ENCODE measurements at places on chromosomes 16 and 17.

- H3K4me3 ChIP-seq = no peak overlapping the region
- H3K27ac ChIP-seq = no peak overlapping the region
- no peaks in the 10 kb centered on the region for H3K4me1 ChIP-seq
- H3K36me3 ChIP-seq = no peaks in the 10 kb centered on the region
- no peak for DNase-seq
Measured at GRCh38 chr16:73703891-73704290, 592.7 kb upstream of the PSMD7 start.

- no peak overlapping the region for H3K4me3 ChIP-seq
- H3K36me3 ChIP-seq = no peaks in the 10 kb centered on the region
- H3K27ac ChIP-seq = no peak overlapping the region
- H3K4me1 ChIP-seq = no peaks in the 10 kb centered on the region
- H3K27me3 ChIP-seq = no peaks in the 10 kb centered on the region
Measured at GRCh38 chr17:39115135-39115534, 36.3 kb downstream of the PLXDC1 start.

DNA sequence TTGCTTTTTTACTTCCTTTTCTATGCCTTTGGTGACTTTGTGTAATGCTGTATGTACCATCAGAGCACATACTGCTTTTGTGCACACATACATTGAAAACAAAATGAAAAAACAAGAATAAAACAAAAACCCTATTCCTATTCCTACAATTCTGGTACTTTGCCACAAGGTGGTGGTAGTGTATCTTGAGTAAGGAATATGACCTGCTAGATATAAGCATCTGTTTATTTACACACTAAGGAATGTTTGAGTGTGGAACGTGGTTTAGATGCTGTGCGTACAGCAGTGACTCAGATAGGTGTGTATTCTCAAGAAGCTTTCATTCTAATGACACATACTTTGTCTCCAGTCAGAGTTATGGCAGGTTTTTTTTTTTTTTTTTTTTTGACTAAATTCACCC, 606.2 kb downstream of the WWOX start:
- H3K27me3 ChIP-seq = no peaks in the 10 kb centered on the region
- H3K27ac ChIP-seq = no peak overlapping the region
- DNase-seq = peak; percentile 27

- no peak for DNase-seq
- H3K4me3 ChIP-seq = peak overlapping the region; percentile 73
- H3K4me1 ChIP-seq = no peaks in the 10 kb centered on the region
Measured at GRCh38 chr16:67645397-67646121, 615 bp downstream of the CARMIL2 start.
